ENCODE measurements at places on chromosomes 6 and 20.

- no peak for DNase-seq
These were observed 34.0 kb upstream of the INSM1 start for GRCh38 chr20:20333866-20334265.

DNA sequence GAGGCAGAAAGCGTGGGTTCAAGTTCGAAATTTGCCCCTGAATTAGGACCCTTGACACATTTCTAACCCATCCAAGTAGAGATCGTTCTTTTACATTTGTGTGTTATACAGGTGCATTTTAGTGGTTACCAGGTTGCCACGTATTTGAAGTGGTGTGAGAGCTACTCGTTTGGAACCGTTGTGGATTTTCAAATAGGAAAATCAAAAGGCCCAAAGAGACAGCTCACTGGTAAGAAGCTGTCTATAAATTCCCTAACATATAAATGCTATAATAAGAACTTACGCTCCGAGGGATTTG lies 1.6 kb upstream of the REV3L start:
- DNase-seq, result no peak

DNA sequence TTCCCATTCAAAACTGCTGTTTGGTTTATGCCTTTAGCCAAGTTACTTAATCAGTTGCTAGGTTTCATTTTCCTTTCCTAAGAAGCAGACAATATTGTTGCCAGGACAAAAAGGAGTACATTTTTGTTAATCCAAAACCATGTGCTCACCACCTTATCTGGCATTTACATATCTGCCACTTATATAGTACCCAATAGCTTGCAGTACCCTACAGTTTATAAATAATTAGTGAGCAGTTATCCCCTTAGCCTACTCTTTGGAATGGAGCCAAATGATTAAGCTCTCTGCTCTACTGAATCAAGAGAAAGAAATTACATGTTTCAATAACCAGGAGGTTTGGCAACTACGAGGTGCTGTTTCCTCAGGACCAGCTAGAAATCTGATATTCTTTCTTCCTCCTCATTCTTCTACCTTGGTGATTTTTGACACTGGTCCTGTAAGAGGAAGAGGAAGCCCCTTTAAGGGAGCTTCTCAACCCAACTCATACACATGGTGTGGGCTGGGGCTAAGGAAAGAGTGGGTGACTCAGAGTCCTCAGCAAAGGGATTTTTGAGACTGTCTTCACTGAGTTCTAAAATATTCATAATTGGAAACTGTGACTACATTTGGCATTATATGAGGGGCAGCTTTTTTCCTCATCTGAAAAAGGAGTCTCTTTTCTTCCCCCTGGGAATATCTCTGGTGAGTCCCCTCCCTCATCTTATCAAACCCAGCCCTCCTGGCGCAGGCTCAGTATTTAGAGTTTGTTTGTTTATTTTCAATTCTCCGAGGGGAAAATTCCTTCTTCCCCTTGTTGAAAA lies 1.5 kb downstream of the ZNFX1 start:
- DNase-seq, result no peak

- no peak for DNase-seq
These were observed 208.4 kb downstream of the PREX1 start for GRCh38 chr20:48619126-48620101.

GRCh38 chr6:66638099-66638498 lies 931.1 kb upstream of the EYS start:
- no peak for DNase-seq

GRCh38 chr20:4267242-4267641 lies 251.9 kb upstream of the RNF24 start:
- no peak for DNase-seq

- no peak for DNase-seq
These were observed 33.3 kb downstream of the EPB41L2 start for GRCh38 chr6:131029626-131030297.

GRCh38 chr20:47315339-47316056 lies 41.0 kb downstream of the ZMYND8 start:
- DNase-seq, result no peak

- DNase-seq, result no peak
These were observed 67.2 kb downstream of the PLCB4 start for GRCh38 chr20:9136114-9136513.

- no peak for DNase-seq
These were observed 1.9 kb downstream of the PPP1R18 start for GRCh38 chr6:30684386-30685156.

DNA sequence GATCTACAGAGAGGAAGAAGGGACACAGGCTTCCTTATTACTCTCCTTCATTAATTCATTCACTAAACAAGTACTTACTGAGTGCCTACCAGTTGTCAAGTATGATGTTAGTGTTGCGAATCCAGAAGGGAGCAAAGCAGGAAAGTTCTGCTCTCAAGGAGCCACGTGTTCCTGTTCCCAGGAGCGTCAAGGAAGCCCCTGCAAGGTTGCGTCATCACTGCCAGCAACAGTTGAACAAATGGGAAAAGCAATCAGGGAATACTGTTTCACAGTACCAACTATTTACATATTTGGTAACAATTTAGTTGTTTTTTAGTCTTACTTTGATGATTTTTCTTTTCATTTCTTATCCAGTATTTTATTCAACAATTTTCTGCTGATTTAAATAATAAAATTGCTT lies 310.0 kb downstream of the FOXA2 start:
- DNase-seq, result no peak

DNA sequence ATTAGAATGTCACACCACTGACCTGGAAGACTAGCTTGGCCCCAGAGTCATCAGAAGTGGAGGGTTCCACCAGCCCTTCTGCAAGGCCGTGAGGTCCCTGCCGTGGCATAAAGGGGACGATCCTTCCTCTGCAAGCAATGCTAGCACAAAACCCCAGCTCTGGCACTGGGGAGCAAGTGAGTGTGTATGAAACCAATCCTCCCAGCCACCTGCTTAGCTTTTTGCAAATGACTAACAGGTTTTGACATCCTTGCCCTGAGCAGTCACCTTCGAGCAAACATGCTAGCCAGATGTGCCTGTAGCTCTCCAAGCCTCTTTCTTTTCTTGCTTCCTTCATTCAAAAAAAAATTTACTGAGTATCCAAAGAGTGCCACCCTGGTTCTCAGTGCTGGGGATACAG lies 8.6 kb downstream of the SULF2 start:
- DNase-seq, result no peak

GRCh38 chr20:38601216-38602184 lies at the start of gene ARHGAP40:
Gene ARHGAP40 (plus strand): TSS chr20:38601809.
- no peak for DNase-seq

- DNase-seq, result no peak
These were observed 37.4 kb downstream of the TOMM6 start for GRCh38 chr6:41824571-41825569.

GRCh38 chr6:47478233-47479139 lies 897 bp downstream of the CD2AP start:
- DNase-seq, result peak; percentile 27

GRCh38 chr6:105196076-105196475 lies 16.3 kb upstream of the POPDC3 start:
- DNase-seq, result no peak

GRCh38 chr20:45611054-45611453 lies 18.5 kb upstream of the WFDC10A start:
- DNase-seq, result no peak

DNA sequence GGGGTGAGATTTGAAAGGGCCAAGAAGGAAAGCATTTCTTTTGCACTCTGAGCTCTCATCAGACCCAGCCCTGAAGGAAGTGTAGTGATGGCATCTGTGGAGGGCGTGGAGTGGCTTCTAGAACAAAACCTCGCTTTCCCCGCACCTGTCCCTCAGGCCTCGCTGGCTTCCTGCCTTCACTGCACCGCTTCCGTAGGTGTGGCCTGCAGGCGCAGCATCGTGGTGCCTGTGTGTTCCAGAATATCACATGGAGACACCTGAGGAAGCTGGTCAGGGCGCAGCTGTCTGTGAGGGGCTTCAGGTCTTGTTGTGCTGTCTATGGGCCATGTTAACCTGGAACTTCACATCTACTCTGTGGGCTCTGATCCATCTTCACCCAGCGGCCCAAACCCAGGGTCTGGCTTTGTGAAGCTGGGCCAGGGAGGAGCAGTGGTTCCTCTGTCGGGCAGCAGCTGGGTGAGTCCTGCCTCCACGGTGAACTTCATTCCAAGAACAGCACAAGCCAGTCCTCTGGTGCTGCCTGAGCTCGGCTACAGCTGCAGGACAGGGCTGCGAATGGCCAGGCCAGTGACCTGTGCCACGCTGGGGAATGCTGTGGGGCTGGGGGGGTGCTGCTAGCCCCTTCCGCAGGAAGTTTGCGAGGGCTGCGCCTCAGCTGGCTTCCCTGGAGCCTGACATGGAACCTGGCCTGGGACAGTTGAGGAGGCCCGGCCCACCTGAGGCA lies 40.9 kb downstream of the DSTN start:
- peak; percentile 6 for DNase-seq

DNA sequence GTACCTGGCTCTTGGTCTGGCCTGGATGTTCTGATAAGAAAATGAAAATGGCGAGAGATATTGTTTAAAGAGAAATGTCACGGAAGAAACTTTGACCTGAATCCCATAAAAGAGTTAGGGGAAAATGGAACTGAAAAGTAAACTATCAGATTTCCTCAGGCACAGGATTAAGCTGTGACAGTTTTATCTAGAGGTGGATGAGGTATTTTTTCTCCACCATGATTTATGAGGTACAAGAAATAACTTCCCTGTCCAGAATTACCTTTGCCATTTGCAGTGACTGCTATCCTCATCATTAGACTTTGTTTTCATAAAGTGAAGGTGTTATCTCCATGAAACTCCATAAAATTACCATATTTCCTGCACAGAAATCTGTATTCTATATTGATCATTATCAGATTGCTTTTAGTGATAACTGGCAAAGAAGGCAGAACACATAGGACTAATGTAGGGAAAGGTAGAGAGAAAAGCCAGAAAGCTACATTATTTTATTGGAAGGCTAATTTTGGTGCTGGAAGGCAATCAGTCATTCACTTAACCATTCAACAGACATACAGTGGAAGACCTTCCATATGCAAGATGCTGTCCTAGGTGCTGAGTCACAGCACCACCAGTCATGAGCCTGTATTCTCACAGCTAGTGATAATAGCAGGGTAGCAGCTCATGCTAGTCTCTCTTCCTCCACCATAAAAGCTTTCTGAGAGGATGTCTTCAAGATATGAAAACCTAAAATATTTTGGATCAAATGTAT lies 427.3 kb upstream of the CITED2 start:
- DNase-seq, result no peak

DNA sequence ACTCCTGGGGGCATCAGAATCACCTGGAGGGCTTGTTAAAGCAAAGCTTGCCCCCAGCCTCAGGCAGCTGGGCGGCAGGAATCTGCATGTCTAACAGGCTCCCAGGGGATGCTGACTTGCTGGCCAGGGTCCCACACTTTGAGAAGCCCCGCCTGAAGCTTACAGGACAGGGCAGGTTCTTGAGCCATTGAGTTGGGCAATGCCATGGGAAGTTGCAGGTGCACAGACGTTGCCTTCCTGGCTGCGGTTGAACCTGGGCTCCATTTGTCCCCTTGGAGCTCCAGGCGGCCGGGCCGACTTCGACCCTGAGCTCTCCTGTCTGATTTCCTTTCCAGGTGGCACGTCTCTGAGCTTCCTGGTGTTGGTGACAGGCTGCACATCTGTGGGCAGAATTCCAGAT lies 46.8 kb downstream of the SYNJ2 start:
- no peak for DNase-seq

- DNase-seq, result no peak
These were observed 161.0 kb upstream of the LAMP5 start for GRCh38 chr20:9353180-9353915.

DNA sequence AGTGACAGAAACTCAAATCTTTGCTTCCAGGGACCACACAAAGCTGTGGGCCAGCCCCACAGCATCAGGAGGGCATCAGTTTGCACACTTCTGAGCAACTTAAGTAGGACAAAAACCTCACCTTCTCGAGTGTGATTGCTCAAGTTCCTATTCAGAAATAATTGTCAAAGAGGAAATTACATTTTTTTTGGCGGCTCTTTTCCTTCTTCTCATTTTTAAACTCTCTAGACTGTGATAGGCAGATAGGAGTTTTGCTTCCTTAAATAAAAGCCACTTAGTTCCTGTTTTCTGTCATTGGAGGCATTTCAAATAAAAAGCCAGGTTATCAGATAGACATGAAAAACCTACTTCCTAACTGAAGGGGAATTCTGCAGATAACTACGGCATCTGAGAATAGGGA lies 11.2 kb upstream of the TAGAP start:
- DNase-seq, result no peak

GRCh38 chr20:42125426-42125825 lies 507.2 kb upstream of the CHD6 start:
- DNase-seq, result no peak

GRCh38 chr6:834866-835265 lies 141.9 kb upstream of the EXOC2 start:
- DNase-seq, result no peak

- no peak for DNase-seq
These were observed 85.0 kb downstream of the BFSP1 start for GRCh38 chr20:17446171-17446570.

GRCh38 chr6:5214570-5215052 lies 46.1 kb downstream of the LYRM4 start:
- no peak for DNase-seq

- no peak for DNase-seq
These were observed 571.5 kb upstream of the CDH4 start for GRCh38 chr20:60680554-60680953.

GRCh38 chr6:113205553-113205952 lies 651.6 kb upstream of the MARCKS start:
- DNase-seq, result no peak

DNA sequence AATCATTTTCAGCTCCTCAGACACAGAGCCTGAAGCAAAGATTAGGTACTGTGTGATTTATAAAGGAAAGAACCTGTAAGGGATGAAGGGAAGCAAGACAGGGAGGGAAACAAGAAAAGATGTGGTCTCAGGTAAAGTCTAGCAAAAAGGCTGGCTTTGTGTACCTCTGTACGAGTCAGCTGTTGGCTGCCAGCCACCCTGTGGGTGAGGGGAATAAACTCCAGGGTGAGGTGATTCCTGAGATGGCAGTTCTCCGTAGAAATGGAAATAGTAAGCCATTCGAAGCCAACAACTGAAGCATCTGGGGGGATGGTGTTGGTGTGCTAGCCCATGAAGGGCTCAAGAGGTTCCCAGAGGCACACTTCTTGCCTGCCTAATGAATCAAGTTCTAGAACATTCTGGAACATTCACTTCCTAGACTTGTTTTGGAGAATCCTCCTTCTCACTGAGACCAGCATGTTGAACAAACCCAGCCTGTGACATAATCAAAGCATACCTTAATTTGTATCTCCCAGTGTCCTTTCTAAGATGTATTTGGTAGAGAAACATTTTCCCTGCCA lies 10.6 kb upstream of the TTPAL start:
- DNase-seq, result no peak

DNA sequence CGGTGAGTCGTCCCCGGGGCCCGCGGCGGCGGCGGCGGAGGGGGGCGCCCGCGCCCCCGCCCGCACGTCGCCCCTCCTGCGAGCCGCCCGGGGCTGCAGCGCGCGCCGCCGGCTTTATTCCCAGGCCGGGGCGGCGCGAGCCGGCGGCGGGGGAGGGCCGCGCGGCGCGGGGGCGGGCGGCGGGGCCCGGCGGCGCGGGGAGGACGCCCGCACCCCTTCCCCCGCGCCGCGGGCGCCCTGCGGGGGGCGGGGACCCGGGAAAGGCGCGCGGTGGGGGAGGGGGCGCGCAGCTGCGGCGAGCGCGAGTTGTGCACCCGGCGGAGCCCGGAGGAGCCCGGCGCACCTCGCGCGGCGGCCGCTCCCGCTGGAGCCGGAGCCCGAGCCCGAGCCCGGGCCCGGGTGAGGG lies 646 bp downstream of the HMGA1 start:
- DNase-seq, result no peak

GRCh38 chr6:90184334-90185298 lies 112.0 kb downstream of the BACH2 start:
- DNase-seq, result no peak

GRCh38 chr6:127435626-127436220 lies 23.5 kb downstream of the KIAA0408 start:
- no peak for DNase-seq
